ENCODE measurements at places on chromosomes 1 and 21.

GRCh38 chr1:115337276-115337632, 795 bp downstream of the NGF start:
- DNase-seq = peak; percentile 36

GRCh38 chr1:92960395-92961130, 699 bp downstream of the DIPK1A start:
- peak; percentile 93 for DNase-seq

DNA sequence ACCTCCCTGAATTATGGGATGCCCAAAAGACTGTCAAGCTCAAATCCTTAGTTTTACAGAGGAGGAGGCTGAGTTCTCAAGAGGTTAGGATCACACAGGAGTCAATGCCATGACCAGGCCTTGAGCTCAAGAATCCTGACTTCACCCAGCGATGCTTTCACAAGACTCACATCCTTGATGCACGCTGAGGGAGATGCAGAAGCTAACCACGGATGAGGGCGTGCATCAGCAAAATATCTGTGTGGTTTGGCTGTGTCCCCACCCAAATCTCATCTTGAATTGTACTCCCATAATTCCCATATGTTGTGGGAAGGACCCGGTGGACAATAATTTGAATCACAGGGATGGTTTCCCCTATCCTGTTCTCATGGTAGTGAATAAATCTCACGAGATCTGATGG, 133.2 kb downstream of the KCNJ6 start:
- no peak for DNase-seq

DNA sequence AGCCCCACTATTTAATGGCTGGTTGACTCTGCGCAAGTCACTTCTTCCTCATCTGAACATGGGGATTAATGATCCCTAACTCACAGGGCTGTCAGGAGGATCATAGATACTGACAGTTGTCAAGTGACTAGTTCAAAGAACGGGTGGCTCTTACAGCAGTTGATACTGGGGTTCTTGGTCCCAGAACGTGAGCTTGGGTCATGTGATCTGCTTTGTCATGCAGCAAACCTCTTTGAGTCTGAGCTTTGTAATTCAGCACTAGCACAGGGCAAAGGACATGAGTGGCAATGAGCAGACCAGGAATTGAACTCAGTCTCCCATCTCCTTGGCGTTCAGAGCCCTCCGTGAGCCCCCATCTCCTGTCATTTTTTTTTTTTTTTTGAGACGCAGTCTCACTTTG, 64.4 kb downstream of the TRABD2B start:
- DNase-seq = no peak

DNA sequence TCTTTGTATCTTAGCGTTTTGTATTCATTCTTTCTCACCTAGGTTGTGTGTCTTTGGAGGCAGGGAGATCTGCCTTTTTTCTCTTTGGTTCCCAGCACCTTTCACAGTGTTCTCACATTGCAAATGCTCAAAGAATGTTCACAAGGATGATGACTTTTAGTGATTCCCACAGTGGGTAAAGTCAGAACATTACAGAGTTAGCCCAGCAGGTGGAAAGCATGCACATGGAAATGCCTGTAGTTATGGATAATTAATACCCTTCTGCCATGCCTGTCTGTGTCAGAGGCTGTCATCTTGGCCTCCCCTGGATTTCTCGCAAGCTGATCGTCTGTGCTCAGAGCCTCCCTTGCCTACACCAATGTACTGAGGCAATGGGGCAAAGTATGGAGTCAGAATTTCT, 458.9 kb downstream of the LMO4 start:
- no peak for DNase-seq

DNA sequence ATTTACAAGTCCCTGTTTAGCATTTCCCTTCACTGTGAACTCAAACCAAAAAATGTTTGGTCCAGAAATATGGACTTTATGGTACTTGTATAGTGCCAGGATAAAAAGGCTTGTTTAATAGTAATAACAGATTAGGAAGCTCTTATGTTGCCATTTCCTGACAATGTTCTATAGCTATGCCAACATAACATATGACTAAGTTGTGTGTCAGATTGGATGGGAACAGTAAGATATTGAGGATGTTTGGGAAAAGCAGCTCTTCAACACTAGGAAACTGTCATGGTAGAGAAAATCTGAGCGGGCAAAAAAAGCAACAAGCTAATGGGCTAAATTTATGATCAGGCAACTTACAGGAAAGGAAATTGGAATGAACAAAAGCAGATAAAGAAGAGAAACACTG, 287.1 kb upstream of the ADGRL4 start:
- DNase-seq = no peak

GRCh38 chr21:25647647-25648046, 8.6 kb downstream of the JAM2 start:
- DNase-seq = no peak

DNA sequence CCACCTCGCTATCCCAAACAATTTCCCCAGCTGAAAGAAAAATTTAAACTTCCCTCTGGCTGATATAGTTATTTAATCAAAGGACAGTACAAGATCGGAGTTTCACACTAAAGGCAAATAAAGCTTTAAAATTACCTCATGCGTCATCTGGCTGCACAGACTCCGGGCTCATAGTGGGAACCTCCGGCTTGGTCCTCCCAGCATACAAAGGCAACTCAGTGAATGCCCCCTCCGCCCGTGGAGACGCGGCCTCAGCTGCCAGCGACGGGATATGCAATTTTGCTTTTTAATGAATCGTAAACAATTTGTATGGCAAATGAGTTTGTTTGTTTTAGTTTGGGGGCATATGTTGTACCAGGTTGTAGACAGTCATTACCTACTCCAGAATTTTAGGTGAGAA, 214.6 kb upstream of the NFIA start:
- DNase-seq = no peak

DNA sequence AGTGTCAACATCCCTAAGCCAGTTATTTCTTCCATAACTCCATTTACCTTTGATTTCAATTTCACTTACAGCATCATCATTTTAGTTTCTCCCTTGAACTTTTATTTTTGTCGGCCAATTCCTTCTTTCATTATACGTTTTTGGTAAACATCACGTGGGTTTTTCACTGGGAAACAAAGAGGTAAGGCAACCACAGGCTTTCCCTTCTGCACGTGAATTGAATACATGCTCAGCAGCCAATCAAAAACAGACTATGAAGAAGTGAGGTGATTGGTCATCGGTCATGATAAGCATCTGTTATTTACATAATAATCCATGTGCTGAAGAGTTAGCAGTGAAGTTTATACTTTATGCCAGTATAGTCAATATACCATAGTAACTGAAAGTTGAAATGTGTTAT, 98.7 kb downstream of the NCAM2 start:
- DNase-seq = peak; percentile 66

All from adipocyte (in vitro differentiated cells).